Left renal pelvis (tissue), 4 donors: ENCODE measurements at places on chromosomes 2 and 18. TPM values are rescaled to one million over a fixed set of nuclear protein-coding genes. Genes with fewer than 3 reads are reported as not detected.
A peak's percentile ranks its signal among the peaks of the same experiment; 100 is the strongest.

GALM gene
- 61.4 TPM for polyA plus RNA-seq

DNA sequence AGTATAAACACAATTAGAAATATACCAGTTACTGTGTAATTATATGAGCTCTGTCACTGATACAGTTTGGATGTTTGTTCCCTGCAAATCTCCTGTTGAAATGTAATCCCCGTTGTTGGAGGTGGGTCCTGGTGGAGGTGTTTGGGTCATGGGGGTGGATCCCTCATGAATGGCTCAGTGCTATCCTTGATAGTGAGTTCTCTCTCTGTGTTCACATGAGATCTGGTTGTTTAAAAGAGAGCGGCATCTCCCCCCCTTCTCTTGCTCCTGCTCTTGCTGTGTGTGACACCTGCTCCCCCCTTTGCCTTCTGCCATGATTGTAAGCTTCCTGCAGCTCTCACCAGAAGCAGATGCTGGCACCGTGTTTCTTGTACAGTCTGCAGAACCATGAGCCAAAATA, 24.1 kb downstream of the MTX2 start:
- no peak for DNase-seq

- DNase-seq = no peak
Observed at GRCh38 chr18:76264198-76264875, 230.7 kb downstream of the ZNF516 start.

DNA sequence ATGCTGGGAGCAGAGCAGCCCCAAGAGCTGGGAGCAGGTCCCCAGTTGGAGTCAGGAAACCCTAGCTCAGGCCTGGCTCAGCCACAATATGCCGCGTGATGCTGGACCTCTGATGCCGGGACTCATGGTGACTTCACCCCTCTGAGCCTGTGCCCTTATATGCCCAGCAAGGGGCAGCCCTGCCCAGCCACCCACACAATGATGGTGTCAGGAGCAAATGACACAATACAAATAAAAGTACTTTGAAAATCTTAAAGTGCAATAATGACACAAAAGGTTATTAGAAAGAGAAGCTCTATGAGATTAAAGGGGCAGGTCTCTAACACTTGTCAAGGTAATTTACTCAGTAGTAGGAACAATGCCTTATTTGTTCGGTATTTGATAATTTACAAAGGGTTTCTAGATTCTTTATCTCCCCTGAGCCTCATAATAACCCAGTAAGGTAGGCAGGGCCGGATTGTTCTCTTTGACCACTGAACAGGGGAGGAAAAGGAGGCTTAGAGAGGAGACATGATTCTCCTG, 18.3 kb upstream of the KIF3C start:
- no peak for DNase-seq

- no peak for DNase-seq
Observed at GRCh38 chr2:8632755-8633154, 49.1 kb upstream of the ID2 start.

DNA sequence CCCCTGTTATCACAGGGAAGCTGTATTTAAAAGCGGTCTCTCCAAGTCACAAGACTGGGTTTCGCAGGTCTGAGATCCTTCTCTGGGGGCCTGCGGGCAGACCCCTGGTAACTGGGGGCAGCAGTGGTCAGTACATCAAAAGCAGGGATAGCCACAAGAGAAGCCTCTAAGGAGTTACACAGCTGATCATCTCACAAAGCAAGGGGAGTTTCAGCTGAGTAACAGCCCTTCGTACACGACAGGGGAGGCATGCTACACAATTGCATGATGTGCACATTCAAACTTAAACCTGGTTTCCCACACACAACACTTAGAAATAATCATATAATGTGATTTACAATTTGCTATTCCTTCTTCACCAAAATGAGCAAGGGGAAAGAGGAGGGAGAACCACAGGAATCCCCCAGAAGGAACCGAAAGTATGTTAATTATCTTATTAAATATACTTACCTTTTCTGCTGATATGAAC, 87.5 kb downstream of the TMEM131 start:
- no peak for DNase-seq

DNA sequence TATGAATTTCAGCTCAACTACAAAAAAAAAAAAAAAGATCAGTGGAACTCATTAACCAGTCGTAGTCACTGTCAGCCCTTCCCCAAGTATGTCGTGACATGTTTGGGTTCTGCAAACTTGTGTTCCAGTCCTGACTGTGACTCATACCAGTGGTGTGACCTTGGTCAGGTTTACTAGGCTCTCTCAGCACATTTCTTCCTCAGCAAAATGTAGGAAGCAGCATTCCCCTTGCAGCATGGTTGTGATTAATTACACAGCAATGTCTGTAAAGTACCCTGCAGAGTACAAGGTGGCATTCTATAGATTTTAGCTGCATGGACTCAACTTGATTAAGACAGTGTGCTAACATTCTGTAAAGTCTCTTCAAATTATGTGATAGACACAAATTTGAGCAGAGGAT, 156.9 kb downstream of the LAMA1 start:
- DNase-seq = no peak

- DNase-seq = no peak
Observed at GRCh38 chr18:76368976-76369375, 126.1 kb downstream of the ZNF516 start.

CFAP221 gene
- polyA plus RNA-seq = 32.3 TPM

DNA sequence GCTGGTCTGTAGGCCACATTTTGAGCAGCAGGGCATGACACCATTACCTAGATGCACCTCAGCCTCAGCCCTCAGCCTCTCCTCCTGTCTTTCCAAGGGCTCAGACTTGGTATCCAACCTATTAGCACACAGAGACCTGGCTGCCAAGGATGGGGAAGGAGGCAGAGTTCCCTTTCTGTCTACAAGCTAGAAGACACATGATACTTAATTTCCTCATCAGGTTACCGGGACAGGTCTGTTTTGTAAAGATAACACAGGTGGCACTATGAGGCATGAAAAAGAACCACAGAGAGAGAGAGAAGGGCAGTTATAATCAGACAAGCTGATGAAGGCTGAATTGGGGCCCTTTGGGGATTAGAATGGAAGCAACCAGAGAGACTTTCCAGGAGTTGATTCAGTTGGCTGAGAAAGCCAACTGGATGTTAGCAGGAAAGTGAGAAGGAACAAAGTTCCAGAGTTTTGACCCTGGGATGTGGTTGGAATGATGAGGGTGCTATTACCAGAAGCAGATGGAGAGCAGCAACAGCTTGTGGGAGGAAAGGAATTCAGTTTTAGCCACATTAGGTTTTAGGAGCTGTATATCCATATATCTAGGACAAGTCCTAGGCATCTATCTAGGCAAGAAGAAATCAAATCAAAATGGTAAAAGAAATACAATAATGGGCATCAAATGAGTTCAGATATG, 46.0 kb upstream of the RMND5A start:
- no peak for DNase-seq

GRCh38 chr2:25887624-25888242, 9.4 kb upstream of the ASXL2 start:
- DNase-seq = no peak

DNA sequence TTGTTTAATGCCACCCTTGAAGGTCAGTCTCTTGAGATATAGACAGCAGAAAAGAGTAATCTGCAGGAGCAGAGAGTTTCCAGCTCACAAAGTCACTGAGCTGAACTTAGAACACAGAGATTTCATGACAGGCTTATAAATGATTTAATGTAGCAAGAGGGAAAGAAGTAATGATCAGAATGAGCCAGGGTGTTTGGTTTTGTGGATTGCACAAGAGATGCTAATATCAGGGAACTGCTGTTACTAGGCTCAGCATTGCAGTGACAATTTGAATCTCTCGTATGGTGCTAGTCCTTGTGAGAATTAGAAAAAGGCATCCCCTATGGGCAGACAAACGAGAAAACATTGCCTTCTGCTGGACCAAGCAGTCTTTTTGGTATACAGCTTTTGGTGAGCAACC, 61.7 kb upstream of the ITGB6 start:
- no peak for DNase-seq

ASAP2 gene
- polyA plus RNA-seq = 60.1 TPM

DNA sequence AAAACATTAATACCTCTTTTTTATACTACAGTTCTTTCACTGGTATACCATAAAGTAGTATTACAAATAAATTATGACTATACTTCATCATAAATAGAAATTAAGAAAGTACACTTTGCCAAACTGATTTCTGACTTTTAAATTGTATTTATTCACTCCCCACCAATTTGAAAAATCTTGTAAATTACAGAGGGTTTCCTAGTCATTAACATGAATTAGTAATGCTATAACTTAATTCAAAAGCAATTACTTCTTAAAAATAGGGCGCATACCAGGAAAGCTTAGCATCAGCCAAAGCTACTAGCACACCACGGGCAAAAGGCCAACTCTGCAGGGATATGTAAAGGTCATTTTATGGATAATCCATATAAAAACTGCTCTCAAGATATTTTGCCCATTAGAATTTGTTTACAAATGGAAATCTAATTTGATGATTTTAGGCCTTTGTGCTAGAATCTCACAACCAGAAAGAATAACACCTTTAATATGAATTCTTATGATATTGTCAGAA, 142.3 kb downstream of the PIGN start:
- no peak for DNase-seq

- no peak for DNase-seq
Observed at GRCh38 chr2:158779621-158780020, 15.5 kb upstream of the DAPL1 start.

GRCh38 chr18:374721-375168, 106.9 kb upstream of the THOC1 start:
- no peak for DNase-seq

- no peak for DNase-seq
Observed at GRCh38 chr2:226474131-226474530, 325.5 kb downstream of the IRS1 start.

DNA sequence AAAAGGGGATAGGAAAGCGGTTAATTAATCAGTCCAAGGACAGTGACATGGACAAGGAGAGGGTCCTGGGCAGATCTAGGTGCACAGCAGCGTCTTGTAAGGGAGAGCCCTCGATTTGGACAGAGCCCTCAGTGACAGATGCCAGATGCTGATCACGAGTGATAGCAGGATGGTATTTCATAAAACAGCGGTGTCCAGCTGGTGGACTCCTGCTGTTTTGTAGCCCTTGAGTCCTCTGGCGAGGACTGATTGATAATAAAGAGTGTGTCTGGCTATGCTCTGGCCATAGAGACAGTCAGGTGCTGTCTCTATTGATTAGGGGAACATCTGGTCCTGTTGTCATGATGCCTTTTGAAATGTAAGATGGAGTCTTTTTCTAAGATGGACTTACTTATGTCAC, 180.7 kb downstream of the NCK2 start:
- no peak for DNase-seq

PLCD4 gene
- polyA plus RNA-seq = 11.8 TPM

DNA sequence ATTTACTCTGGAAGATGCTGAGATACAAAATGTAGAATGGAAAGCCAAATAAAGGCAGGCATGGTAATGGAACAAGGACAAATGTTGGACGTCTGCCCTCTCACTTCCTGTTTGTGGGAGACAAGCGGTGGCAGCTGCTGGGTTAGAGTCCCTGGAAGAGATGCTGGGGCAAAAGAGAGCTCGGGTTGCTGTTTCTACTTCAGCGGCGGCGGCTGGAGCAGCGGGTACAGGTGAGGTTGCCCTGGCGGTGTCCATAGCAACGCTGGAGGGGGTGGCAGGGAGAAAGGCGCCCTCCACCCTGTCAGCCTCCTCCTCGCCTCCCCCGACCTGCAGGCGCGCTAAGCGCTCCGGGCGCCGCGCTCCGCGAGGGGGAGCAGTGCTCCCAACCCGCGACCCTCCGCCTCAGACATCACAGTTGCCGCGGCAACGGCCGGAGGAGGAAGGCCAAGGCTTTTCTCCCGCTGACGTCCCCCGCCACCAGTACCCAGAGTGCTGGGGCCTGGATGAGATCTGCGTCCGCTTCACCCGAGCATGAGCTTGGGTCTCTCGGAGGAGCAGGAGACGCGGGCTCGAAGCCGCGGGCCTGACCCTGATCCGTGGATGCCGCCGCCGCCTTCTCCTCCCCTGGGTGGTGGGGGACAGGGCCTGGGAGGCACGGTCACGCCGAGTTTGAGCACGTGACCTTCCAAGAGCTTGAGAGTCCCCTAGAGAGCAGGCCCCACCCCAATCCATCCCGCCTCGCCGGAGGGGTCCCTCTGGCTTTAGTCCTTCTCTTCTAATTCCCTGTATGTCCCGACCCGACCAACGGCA, 65.6 kb downstream of the NOL4 start:
- DNase-seq = peak; percentile 54

MYOM1 gene
- polyA plus RNA-seq = 8.4 TPM

- no peak for DNase-seq
Observed at GRCh38 chr2:147425437-147426029, 419.3 kb upstream of the ACVR2A start.

HNRNPA3 gene
- polyA plus RNA-seq = 720 TPM

PFN4 gene
- polyA plus RNA-seq = 2.9 TPM

DNA sequence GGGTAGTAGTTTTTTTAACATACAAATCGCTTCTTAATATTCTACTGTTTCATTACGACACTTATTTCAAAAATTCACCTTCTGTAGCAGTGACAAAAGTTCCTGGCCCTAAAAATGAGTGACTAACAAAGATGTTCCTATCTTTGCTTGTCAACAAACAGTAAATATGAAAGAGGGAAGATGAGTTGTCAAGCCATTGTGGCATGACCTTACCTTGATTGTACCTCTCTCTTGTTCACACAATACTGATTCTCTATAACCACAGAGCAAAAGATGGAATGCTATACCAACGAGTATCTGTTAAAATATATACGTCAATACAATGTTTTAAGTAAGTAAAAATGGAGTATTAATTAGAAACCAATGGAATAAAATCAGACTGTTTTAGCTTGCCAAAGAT, 14.7 kb upstream of the GCG start:
- no peak for DNase-seq

GRCh38 chr2:127678991-127679390, 3.7 kb upstream of the LIMS2 start:
- no peak for DNase-seq

INPP5D gene
- polyA plus RNA-seq = 7.5 TPM

DNA sequence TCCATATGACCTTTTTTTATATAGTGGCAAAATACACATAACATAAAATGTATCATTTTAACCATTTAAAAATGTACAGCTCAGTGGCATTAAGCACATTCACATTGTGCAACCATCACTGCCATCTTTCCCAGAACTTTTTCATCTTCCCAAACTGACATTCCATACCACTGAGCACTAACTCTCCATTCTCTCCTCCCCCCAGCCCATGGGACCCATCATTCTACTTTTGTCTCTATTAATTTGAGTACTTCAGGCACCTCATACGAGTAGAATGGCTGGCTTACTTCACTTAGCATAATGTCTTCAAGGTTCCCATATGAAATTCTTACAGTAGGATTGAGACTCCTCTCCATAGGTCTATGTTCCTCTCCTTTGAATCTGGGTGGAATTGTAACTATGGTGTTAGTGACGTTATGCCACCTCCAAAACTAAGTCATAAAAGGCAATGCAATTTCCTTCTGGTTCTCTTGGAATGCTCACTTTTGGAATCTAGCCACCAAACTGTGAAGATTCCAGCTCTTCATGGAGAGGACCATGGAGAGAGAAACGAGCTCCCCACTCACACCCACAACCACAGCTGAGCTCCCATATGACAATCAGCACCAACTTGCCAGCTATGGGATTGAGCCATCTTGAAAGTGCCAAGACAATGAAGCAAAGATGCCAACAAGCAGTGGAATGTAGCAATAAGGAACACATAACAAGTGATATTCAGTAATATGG, 9.8 kb upstream of the DNAJC27 start:
- no peak for DNase-seq
